ENCODE measurements at places on chromosomes 11 and 22.

DNA sequence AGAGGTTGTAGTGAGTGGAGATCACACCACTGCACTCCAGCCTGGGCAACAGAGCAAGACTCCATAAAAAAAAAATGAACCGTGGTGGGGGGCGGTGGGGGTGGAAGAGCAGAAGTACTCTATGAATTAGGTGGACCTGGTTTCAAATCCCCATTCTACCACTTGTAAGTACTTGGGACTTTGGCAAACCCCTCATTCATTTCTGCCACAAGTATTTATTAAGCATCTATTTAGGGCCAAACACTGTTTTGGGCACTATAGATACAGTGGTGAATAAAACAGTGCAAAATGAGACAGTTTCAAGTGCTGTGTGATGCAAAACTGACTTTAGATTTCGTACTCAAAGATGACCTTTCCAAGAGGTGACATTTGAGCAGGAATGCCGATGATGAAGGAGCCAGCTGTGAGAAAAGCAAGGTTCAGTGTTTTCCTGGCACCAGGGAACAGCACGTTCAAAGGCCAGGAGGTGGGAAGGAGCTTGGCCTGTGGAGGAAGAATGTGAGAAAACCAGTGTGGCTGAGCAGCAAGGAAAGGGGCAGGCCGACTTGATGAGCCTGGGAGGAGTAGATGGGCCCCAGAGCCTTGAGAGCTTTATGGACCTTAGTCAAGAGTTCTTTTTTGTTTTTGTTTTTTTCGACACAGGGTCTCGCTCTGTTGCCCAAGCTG lies 1.4 kb upstream of the TMEM134 start:
- peaks cover 14% of the 10 kb centered on the region for H3K4me1 ChIP-seq
- DNase-seq = no peak
- no peaks in the 10 kb centered on the region for H3K36me3 ChIP-seq
- no peak overlapping the region for H3K4me3 ChIP-seq

- no peaks in the 10 kb centered on the region for H3K4me1 ChIP-seq
- no peak overlapping the region for H3K4me3 ChIP-seq
- no peaks in the 10 kb centered on the region for H3K36me3 ChIP-seq
- no peaks in the 10 kb centered on the region for H3K27me3 ChIP-seq
- DNase-seq = no peak
Measured at GRCh38 chr11:2482745-2483144, 37.9 kb downstream of the KCNQ1 start.

- no peaks in the 10 kb centered on the region for H3K27me3 ChIP-seq
- peaks cover 2% of the 10 kb centered on the region for H3K4me1 ChIP-seq
Measured at GRCh38 chr11:93326681-93327080, 3.9 kb upstream of the DEUP1 start.

GRCh38 chr11:21018248-21018647 lies 348.9 kb downstream of the NELL1 start:
- H3K36me3 ChIP-seq = no peaks in the 10 kb centered on the region
- no peak overlapping the region for H3K4me3 ChIP-seq
- no peak for DNase-seq
- no peak overlapping the region for H3K27ac ChIP-seq
- H3K27me3 ChIP-seq = no peaks in the 10 kb centered on the region

GRCh38 chr22:28015676-28016601 lies 96.9 kb upstream of the PITPNB start:
- no peaks in the 10 kb centered on the region for H3K27me3 ChIP-seq
- peaks cover 5% of the 10 kb centered on the region for H3K4me1 ChIP-seq
- no peak overlapping the region for H3K27ac ChIP-seq
- H3K4me3 ChIP-seq = no peak overlapping the region
- peaks cover 10% of the 10 kb centered on the region for H3K36me3 ChIP-seq

DNA sequence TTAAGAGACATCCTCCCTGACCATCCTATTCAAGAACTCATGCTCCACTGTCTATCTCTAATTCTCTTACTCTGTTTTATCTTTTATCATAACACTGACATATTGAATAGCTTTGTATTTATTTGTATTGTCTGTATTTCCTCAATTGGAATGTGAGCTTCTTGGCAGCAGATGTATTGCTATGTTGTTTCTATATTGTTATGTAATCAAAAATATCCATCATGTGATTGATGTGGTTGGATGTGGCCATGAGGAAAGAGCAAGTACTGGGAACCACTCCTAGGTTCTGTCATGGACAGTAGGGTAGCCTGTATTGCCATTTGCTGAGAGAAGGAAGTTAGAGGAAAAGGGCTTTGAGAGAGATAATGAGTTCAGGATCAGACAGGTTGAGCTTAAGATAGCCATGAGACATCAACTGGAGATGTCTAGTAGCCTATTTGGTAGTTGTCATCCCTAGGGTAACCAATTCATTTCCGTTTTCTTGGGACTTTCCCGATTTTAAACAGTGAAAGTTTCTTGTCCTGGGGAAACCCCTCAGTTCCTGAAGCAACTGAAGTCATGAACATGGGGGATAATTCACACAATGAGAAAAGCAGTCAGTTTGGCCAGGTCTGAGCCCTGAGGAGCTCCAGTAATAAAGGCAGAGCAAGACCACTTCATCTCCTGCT lies 404.5 kb downstream of the INSC start:
- H3K4me1 ChIP-seq = no peaks in the 10 kb centered on the region
- no peak overlapping the region for H3K27ac ChIP-seq
- H3K36me3 ChIP-seq = no peaks in the 10 kb centered on the region
- H3K4me3 ChIP-seq = no peak overlapping the region
- DNase-seq = no peak
- no peaks in the 10 kb centered on the region for H3K27me3 ChIP-seq

DNA sequence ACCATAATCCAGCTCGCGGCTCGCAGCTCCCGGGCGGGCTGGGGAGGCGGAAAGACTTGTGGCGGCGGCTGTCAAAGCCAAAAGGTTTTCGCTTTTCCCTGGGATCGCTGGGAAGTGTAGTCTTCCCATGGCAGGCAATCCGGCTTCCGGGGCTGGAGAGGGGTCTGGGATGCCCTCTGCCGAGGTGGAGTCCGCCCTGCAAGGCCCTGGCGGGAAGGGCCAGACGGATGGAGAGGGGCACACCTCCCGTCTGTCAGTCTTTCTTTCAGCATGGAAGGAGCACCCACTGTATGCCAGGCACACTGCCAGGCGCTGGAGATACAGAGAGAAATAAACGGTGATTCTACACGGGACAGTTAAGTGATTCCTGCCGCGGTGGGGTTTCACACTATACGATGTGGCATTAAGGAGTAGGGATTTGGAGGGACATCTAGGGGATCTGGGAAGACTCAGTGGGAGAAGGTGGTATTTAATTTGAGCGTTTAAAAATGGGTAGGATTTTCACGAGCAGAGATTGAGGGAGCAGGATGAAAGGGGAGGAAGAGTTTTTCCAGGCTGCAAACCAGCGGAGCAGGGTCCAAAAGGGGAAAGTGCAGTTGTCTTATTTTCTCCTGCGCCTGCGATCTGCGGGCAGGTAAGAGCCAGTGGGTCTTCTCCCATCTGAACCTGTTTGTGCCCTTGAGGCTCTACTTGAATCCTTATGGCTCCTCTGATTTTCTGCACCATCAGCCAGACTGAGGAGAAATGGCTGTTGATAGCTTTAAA lies at the start of gene BACE1:
Gene BACE1 (minus strand): TSS at position 60 of the 765 bp plus-strand sequence. CDS start 461 bp downstream, outside the sequence.
- no peak within 1 kb of the TSS for H3K27ac ChIP-seq
- H3K27me3 ChIP-seq = no peaks in the 10 kb centered on the region
- H3K4me3 ChIP-seq = peak within 1 kb of the TSS; percentile 76
- no peaks in the 10 kb centered on the region for H3K36me3 ChIP-seq

Data from kidney (tissue), 22 donors.